GM12878 (cell line): ENCODE measurements at places on chromosomes 13 and 19. TPM values are rescaled to one million over a fixed set of nuclear protein-coding genes. Genes with fewer than 3 reads are reported as not detected.

DNA sequence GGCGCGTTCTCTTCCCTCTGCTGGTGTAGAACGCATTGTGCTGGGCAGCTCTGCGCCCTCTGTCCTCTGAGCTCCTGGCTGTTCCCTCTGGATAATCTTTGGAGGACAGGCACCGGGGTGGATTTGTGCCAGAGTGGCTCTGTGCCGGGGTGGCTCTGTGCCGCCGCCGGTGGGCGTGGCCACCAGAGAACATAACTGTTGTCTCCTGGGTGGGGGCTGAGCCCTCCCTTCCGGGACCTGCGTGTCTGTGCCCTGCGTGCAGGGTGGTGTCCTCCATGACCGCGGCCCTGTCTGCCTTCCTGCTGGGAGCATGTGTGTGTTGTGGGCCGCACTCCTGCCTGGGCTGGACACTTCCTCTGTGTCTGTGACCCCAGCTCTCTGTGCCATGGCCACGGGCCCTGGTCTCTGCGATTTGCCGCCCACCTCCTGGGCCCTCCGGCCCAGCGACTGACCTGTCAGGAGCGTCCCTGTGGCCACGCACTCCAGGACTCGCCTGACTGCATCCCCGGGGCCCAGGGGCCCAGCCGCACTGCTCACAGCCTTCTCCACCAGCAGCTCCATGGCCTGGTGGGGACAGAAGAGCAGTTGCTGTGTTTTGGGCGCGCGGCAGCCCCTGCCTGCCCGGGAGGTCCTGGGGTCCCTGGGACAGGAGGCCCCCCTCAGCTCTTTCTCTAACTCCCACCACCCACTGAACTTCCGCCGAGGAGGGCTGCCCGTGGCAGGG is 22.4 kb upstream of the MATK start:
- DNase-seq: no peak

- DNase-seq: no peak
Measured at GRCh38 chr13:99374169-99374991, 67.2 kb upstream of the GPR183 start.

GRCh38 chr13:36986462-36987240 is 12.5 kb downstream of the ALG5 start:
- DNase-seq: no peak

ZNF135 gene
- polyA plus RNA-seq: not detected in 2 replicates

SYNGR4 gene
- polyA plus RNA-seq: 0.17 and 0.72 TPM in 2 replicates

DNA sequence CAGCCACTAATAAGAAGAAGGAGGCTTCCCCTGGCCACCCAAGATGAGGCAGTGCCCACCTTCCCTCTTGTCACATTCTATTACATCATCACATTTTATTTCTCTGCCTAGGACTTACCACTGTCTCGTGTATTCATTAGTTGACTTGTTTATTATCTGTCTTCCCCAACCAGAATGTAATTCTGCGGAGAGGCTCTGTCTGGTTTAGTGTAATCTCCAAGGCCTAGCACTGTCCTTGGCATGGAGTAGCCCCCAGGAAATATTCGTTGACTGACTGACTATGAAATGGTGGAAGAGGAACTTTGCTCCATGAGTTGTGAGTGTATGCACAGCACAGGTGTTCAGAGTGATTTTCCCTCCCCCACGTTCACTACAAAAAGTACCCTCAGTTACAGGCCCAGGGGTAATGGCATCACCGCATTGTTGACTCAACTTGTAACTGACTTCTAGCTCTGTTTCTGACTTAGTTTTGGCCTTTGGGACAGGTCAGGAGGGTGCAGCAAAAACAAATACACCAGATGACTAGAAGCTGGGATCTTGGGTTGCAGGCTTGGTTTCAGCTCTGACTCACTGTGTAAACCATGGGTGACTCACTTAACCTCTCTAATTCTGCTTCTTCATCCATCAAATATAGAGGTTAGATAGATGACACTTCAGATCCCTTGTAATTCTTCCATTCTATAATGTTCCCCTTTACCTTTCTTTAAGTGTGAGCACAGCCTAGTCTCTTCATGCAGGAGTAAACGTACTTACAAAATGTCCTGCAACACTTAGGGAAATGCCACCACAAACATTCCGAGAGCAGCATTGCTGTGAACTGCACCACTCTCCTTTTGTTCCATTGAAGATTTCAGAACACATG is 229.7 kb downstream of the KCNRG start:
- DNase-seq: peak; percentile 65

GRCh38 chr13:48640767-48641166 is 13.0 kb upstream of the CYSLTR2 start:
- no peak for DNase-seq

LILRB3 gene
- 0.07 and 0.20 TPM in 2 replicates for polyA plus RNA-seq

GRCh38 chr19:38466050-38466449 is 32.6 kb downstream of the RYR1 start:
- DNase-seq: no peak

DNA sequence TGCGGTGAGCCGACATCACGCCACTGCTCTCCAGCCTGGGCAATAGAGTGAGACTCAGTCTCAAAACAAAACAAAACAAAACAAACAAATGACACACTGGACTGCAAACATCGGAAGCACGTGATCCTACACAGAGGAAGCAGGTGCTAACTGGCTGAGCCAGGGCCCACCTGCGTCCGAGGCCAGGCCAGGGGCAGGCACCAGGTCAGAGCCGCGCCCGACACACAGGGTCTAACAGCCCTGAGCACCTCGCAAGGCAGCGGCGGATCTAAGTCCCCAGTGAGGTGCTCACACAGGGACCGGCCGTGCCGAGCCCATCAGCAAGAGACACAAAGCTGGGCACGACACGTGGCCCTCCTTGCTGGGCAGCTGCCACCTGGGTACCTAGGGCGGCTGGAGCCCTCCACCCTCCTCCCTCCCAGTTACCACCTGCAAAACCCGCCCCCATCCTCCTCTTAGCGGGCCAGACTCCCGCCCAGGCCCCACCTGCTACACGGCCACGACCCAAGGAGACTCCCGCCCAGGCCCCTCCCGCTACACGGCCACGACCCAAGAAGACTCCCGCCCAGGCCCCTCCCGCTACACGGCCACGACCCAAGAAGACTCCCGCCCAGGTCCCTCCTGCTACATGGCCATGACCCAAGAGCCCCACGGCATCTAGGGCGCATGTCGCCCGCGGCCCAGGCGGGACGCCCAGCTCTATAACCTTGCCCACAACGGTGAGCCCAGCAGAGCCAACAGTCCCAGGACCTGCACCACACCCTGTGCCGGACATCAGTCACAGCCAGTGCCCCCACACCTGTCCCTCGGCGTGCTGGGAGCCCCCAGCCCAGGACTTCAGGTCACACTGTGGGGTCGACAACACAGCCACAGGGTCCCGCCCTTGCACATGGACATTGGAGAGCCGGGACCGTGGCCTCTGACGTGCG is 15.6 kb downstream of the AP3D1 start:
- no peak for DNase-seq

GRCh38 chr13:64186071-64186470 is 2770.4 kb upstream of the PCDH20 start:
- DNase-seq: no peak

- DNase-seq: no peak
Measured at GRCh38 chr13:97574926-97575325, 141.0 kb downstream of the RAP2A start.

DNA sequence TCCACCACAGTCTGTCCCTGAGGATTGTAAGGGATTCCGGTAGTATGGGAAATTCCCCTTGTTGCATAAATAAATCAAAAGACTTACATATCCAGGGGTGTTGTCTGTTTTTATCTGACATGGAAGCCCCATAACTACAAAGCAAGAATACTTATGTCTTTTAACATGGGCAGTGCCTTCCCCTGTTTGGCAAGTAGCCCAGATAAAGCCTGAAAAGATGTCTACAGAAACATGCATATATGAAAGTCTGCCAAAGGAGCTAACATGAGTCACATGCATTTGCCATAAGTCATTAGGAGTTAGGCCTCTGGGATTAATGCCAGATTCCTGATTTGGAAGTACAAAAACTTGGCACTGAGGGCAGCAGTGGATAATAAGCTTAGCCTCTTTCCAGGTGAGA is 62.1 kb downstream of the ZNF737 start:
- no peak for DNase-seq

NOTCH3 gene
- 0.01 and 0.03 TPM in 2 replicates for polyA plus RNA-seq

ZNF814 gene
- polyA plus RNA-seq: 18.8 and 21.4 TPM in 2 replicates

DNA sequence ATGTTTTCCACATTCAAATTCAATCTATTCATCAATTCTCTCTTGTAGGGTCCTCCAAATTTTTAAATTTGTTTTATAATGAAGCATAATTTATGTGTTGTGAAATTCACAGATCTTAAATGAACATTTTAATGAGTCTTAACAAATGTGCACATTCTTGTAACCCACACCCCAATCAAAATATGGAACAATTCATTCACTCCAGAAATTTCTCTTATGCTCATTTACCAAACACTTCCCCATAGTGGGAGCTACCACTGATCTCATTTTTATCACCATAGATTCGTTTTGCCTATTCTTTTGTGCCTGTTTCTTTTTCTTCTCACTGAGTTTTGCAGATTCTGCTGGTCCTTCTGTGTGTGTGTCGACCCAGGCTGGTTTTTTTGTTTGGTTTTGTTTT is 664.1 kb downstream of the EFNB2 start:
- no peak for DNase-seq

MTUS2 gene
- not detected in 2 replicates for polyA plus RNA-seq

DNA sequence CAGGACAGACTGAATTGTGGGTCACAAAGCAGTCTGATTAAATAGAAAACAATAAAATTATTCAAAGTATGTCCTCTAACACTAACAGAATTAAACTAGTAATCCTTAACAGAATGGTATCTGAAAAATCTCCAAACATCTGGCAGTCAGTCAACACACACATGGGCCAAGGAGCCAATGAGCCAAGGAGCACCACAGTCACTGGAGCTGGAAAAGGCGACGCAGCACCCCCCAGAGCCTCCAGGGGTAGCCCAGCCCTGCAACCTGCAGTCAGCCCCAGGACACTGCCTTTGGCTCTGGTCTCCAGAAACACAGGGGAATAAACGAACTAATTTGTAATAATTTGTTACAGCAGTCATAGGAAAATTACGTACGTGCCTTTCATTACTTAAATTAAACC is 12.3 kb downstream of the TUBGCP3 start:
- DNase-seq: no peak

- DNase-seq: no peak
Measured at GRCh38 chr19:48681127-48681470, 8.3 kb upstream of the NTN5 start.

DNA sequence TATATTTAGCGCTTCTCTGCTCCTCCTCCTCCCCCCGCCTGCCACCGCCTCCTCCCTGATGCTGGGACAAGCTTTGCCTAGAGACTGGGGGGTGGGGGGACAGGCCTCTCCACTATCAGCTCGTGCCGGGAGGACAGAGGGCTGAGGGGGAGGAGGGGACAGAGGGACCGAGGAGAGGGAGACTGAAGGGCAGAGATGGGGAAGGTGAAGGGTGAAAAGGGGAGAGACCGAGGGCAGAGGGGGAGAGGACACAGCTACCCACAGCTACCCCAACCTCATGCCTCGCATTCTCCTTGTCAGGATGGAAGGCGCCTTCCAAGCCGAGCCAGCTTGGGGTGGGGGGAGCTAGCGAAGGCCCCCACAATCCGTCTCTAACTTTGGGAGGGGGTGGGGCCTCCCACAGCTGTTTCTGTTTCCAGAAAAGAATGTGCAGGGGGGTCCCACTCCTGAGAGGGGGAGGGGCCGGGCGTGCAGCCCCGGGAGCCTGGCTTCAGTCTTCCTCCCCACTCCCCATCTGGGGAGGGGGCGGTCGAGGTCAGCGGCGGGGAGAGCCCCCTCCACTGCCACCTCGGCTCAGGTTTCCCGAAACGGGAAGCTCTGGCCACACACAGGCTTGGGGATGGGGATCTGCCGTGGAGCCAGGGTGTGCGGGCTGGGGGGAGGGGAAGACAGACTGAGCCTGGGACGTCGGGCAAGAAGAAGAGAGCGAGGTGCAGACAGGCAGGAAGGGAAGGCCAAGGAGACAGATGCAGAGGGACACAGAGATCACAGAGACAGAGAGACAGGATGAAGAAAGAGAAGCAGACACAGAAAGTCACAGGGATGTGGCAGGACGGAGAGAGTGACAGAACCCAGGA is 1.6 kb downstream of the DACT3 start:
- no peak for DNase-seq

CASP14 gene
- 0.10 and 0.16 TPM in 2 replicates for polyA plus RNA-seq

SERTAD1 gene
- polyA plus RNA-seq: 13.6 and 14.2 TPM in 2 replicates

ZNF536 gene
- polyA plus RNA-seq: not detected in 2 replicates

DNA sequence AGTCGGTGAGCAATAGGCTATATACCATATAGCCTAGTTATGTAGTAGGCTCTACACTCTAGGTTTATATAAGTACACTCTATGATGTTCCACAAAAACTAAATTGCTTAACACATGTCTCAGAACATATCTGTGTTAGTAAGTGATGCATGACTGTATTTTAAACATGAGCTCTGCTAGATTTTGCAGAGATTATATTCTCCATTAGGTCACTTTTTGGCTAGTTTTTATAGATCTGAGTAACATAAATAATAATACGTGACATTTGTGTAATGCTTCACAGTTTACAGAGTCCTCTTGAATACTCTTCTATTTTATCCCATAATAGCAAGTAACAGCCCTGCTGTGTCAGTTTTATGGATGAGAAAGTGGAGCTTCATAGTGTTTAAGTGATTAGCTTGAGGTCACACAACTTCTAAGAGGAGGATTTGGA is 47.8 kb downstream of the NDFIP2 start:
- DNase-seq: no peak

- no peak for DNase-seq
Measured at GRCh38 chr13:109700176-109700575, 86.2 kb downstream of the IRS2 start.
